ELR (cell line): ENCODE measurements at places on chromosomes 12 and 14.

GRCh38 chr12:64699504-64700115 is 59.6 kb downstream of the GNS start:
- DNase-seq: no peak

DNA sequence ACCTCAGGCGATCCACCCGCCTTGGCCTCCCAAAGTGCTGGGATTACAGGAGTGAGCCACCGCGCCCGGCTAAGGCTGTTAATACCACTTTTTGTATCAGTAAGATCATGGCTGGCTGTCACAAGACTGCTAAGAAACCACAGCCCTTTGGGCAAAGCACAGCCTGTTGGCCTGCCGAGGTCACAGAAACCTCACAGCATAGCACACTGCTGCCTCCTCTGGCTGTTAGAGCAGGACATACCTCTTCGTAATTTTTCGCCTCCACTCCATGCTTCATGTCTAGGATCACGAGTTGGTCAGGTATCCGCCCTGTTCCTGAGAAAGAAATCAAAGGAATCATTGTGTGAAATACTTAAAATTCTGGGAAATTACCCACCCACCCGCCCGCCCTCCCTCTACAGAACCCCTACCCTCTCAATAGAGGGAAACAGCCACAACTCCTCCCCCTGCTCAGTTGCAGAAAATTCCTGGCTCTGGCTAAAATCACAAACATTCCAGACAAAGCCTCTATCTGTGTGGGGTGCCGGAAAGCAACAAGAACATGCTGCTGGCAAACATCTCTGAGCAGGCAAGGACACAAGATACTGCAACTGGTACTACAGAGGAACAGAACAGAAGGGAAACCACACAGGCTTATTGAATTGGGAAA is 20.7 kb upstream of the NEK9 start:
- DNase-seq: peak; percentile 17

DNA sequence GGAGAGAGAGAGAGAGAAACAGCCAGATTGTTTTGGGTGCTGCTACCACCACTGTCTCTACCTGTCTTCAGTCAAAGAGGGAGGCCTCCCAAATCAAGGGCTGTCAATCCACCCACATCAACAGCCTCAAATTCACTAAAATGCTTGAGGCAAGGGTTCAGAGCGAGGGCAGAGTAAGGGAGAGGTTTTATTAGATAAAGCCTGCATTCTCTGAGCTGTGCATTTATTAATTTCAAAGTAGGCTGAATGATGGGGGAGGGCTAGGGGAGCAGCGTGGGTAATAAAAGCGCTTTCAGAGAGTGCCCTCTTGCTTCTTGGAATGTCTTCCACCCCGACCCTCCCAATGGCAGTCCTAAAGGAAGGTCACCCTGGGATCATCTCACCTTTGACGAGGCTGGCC is 636.5 kb upstream of the TBX3 start:
- no peak for DNase-seq

DNA sequence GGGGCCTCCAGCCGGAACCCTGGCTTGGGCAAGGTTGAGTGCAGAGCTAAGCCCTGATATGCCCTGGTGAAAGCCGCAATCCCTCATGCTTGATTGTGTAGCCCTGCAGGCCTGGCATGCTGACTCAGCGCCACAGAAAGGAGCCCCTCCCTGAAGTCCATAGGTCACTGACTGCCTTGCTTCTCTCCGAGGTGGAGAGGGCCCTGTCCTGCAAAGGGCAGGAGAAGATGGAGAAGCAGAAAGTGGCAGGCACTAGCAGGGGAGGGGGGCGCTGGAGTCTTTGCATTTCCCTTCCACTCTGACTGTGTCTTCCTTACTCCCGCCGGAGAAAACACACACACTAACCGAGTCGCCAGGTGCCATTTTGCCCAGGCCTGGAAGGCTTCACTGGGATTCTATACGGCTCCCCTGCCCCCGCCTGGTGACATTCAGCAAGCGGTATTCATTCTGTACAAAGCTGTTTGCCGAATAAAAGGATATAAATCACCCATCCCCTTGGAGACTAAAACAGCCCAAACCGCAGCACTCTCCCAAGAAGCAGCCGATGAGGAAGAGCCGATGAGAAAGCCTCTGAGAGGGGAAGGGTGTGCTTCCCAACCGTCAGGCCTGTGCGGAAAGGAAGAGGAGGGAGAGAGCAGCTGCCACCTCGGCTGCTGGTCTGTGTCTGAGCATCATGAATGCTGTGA is 69.8 kb downstream of the SLC6A12 start:
- no peak for DNase-seq

DNA sequence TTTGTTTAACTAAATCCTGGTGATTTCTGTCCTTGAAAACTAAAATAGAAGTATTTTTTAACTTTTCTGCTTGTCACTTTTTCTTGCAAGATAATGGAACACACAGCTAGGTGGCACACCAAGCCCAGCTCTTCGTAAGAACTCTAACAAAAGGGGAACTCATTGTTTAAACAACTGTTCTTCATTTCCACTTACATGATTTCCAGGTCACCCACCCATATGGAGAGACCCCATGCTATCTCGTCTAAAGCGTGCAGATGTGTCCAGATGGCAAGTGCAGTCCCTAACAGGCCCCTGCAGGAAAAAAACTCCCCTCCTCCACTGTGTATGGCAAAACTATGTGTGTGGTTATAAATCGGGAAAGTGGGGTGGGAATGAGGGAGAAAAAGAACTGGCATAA is 43.3 kb upstream of the NT5DC3 start:
- peak; percentile 52 for DNase-seq

GRCh38 chr12:11508699-11509098 is 113.3 kb upstream of the PRB2 start:
- DNase-seq: peak; percentile 57

DNA sequence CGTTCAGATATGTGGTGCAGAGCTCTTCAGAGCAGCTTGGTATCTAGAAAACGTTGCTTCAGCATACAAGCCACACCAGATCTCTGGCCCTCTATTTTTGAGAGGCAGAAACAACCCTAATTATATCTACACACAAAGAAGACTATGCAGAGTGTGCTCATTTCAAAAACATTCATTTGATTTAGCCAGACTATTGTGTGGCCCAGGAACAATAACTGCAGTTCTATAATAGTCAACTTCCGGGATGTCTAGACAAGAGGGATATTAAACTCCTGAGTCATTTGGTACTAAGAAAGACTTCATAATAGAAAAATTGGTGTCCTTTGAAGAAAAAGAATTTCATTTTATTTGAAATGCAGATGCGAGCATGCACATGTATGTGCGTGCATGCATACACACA is 153.8 kb downstream of the PELI2 start:
- DNase-seq: peak; percentile 47

GRCh38 chr12:67919406-67919805 is 69.8 kb upstream of the IFNG-AS1 start:
- peak; percentile 78 for DNase-seq

- DNase-seq: no peak
Measured at GRCh38 chr12:20018406-20018805, 349.9 kb upstream of the PDE3A start.

DNA sequence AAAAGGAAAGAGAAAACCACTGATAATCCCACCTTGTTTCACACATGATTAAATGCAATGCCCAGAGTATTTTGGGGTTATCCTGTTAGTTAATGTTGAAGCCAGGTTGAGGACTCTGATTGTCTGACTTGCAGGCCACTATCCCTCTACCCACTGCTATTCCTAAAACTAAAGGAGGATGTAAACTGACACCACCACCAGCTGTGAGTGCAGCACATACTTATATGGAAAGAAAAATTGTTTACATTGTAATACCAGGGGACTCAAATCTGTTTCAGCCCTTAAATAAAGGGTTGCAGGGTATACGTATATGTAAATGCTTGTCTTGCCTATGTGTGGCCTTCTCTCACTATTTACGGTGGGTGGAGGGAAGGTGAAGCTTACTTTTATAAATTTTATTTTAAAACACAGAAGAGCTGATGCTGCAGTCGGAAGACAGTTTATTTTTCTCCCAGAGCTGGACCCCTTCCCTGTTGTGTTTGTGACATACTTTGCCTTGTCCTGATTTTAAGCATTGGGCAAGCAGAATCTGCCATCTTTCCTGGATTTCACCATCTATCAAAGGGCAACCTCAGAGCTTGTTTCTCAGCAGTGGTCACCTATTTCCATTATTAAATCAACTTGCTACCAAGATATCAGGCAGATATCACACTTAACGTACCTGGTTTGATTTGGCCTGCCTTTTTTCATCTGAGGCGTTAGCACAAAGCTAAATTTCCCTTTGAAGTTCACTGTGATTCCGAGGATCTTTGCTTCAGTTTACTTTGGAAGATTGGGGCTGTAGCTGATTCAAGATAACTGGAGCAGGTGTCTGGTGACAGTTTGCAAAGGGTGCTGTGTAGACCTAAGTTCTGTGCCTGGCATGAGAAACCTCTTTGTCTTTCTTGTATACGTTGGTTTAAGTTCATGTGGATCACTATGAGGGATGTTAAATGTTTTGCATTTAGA is 25.2 kb downstream of the DAAM1 start:
- no peak for DNase-seq

DNA sequence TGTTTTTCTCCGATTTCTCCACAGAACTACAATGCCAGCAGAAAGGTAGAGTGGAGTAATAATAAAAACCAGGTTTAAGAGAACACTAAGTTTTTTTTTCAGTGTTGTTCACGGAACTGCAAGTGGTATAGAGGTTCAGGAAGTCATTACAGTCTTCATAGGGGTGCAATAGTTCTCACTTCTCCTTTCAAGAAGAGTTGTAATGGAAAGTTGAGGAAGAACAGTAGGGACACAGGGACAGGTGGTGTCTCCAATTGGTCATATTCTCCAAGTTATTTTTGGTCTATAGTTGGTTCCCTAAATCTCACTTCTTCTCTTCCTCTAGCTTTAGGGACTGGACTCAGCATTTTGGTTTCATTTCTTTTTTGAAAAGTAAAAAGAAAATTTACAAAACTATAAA is 894.0 kb downstream of the NRXN3 start:
- no peak for DNase-seq

DNA sequence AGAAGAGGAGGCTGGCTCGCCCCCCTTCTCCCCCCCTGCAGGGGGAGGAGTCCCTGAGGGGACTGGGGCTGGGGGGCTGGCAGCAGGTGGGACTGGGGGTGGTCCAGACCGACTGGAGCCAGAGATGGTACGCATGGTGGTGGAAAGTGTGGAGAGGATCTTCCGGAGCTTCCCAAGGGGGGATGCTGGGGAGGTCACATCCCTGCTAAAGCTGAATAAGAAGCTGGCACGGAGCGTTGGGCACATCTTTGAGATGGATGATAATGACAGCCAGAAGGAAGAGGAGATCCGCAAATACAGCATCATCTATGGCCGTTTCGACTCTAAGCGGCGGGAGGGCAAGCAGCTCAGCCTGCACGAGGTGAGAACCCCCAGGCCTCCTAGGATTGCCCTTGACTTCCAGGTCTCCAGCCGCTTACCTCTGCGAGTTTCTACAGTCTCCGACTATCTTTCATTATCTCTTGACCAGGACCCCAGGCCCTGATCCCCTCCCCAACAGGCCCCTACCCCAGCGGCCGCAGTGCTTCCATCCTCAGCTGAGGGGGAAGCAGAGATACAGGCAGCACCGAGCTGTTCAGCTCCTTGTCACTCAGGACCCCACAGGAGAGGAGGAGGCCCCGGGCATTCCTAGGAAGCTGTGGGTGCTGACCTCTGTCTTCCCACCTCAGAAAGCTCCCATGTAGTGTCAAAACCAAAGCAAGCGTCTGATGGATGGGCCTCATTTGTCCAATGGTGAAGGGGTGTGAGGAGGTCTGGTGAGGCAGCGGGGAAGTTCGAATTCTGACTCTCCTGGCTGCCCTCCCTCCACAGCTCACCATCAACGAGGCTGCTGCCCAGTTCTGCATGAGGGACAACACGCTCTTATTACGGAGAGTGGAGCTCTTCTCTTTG is 3.0 kb downstream of the NAB2 start:
- DNase-seq: no peak

DNA sequence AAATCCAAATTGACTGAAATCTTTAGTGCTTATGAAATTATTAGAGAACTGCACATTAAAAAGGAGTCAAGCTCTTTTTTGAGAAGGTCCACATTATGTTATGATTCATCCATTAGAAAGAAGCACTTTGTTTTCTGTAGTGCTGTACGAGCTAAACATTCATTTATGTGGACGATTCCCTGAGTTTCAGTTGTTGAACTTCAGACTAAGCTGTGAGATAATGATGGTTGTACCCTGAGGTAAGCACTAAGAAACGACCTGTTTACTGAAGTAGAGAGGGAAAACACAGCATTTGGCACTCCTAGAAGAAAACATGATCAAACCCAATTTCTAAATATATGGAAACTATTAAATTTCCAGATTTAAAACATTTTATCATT is 67.3 kb upstream of the ATP2B1 start:
- no peak for DNase-seq

GRCh38 chr14:60655898-60656685 is 6.8 kb upstream of the SIX1 start:
- no peak for DNase-seq
